ENCODE measurements at places on chromosomes 3 and 15.

GRCh38 chr15:60620708-60621107 lies 141.8 kb upstream of the ICE2 start:
- DNase-seq = no peak

DNA sequence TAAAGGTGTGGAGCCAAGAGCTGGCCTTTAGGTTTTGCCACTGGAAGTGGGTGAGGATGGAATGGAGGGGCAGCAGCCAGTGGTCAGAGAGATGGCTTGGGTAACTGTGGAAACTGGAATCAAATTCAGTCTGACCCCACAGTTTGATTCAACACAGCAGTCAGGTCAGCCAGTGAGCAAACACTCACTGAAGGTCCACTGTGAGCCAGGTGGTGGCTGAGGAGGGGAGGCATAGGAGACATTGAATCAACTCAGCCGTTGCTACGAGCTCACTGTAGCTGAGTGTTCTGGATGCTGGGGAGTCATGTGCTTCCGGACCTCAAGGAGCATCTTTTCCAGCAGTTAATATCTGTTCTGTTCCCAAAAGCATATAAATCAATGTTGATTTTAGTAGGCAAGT lies 37.5 kb downstream of the LPP start:
- DNase-seq = no peak

GRCh38 chr15:43930079-43930478 lies 103.3 kb downstream of the WDR76 start:
- no peak for DNase-seq

- DNase-seq = no peak
Measured at GRCh38 chr15:37877851-37878741, 56.3 kb upstream of the TMCO5A start.

- DNase-seq = no peak
Measured at GRCh38 chr15:31067890-31068603, 33.5 kb downstream of the TRPM1 start.

GRCh38 chr3:49017229-49017970 lies 980 bp downstream of the DALRD3 start:
- DNase-seq = no peak

- no peak for DNase-seq
Measured at GRCh38 chr3:161072211-161072621, 32.9 kb downstream of the B3GALNT1 start.

DNA sequence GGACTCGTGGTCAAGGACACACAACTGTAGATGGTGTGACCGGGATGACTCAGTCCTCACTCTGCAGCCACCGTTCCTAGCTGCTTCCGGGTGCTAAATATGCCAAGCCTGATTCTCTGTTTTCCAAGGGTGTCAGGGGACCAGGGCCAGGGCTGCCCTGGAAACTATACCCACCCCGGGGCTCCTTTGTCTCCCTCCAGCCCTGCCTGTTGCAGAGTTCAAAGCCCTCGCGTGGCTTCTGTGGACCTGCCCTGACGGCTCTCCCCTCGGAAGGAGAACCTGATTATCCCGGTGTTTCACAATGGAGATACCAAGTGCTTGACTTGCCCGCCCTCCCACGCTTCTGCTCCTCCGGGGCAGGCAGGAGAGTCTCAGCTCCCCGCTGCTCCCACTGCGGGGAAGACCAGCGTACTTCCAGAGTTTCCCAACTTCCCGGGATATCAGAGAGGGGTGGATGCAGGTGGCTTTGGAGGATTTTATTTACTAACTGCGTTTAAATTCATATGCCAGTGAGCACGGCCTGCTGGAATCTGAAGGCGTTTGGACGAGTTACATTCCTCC lies 125.0 kb downstream of the ASB7 start:
- DNase-seq = peak; percentile 35

- DNase-seq = no peak
Measured at GRCh38 chr3:158249183-158249582, 139.3 kb downstream of the RSRC1 start.

DNA sequence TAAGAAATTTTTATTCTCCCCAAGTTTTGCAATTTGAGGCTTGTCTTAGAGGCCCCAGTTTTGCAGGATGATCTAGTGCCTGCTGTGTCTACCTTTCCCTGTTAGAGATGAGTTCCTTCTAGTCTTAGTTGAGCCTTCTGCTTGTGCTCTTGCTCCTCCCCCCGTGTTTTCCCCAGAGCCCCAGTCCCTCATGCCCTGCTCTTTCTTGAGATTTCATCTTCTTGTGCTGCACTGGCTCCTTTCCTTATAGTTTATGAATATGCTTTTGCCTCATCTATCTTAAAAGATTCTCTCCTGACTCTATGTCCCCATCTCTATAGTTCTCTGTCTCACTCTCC lies 4.7 kb downstream of the GAP43 start:
- no peak for DNase-seq

GRCh38 chr3:51354172-51354571 lies 30.9 kb upstream of the MANF start:
- no peak for DNase-seq

DNA sequence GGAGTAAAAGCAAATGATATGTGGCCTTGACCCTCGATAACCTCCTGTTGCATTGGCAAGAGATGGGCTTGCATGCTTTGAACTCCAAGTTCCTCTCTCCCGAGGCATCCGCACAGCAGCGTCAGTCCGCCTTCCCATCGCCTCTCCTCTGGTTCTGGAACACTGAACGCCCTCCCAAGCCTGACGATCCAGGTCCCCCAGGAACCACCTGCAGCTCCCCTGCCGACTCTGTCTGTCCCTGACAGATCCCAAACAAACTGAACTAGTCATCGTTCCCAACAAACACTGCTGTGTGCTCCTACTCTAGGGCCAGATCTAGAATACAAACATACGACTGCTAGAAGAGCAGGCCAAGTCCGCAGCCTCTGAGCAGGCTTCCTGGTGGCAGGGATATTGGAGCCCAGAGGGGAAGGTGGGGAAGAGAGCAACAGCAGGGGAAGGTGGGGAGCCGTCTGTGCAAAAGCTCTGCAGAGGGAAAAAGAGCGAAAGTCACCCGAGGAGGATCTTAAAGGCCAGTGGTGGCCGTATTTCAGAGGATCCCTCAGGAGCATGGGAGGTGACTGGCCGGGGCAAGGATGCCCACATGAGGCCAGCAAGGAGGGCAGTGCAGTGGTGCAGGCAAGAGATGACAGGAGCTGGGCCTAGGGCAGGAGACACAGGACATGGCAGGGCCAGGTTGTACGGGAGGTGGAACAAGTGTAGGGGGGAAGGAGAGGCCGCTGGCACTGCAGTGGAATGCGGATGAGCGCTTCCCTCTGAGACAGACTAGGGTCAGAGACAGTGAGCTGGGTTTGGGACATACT lies 50.8 kb downstream of the PCSK6 start:
- no peak for DNase-seq

DNA sequence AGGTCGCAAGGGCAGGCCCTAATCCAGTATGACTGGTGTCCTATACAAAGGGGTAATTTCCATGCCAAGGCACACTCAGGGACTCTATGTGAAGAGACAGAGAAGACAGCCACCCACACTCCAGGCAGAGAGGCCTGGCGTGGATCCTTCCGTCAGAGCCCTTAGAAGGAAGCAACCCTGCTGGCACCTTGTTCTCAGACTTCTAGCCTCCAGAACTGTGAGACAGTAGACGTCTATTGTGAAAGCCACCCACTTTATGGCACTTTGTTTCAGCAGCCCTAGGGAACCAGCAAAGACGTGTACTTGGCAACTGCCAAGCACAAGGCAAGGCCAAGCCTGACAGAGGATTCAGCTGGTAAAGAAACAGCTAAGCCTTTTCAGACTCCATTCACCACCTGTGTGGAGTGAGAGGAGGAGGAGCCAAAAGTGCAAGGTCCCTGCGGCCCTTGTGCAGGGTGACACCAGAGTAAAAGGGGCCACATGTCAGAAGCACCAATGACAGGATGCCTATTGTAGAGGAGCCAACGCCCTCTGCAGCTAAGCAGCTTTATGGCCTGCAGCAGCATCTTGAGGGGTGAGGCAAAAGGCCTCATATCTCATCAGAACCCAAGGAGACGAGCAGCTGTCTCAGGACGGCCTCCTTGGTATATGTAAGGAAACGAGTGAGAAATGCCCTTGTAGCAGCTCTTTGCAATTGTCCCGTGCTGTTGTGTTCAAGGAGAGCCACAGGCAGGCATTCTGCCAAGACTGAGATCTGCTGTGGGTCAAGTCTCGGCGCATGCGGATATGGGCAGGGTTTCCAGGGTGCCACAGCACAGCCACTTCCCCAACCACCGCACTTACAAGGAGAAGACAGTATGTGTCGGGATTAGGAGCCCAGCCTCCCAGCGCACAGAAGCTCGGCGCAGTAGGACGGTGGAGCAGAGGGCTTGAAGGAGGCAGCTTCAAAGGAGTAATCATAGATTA lies 121.5 kb upstream of the LIPC start:
- no peak for DNase-seq

DNA sequence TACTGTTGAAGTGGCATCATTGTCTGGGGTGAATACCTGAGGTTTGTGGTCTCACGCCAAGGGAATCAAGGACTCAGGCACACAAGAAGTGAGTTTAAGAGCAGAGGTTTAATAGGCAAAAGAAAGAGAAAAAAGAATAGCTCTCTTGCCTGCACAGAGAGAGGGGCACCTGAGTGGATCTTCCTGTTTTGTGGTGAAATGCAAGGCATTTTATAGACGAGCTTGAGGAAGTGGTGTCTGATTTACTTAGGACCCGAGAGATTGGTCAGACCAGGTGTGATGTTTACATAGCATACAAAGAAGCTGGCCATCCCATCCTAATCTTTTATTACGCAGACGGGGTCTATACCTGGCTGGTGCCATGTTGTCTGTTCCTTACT lies 13.2 kb downstream of the CCR5 start:
- DNase-seq = no peak

DNA sequence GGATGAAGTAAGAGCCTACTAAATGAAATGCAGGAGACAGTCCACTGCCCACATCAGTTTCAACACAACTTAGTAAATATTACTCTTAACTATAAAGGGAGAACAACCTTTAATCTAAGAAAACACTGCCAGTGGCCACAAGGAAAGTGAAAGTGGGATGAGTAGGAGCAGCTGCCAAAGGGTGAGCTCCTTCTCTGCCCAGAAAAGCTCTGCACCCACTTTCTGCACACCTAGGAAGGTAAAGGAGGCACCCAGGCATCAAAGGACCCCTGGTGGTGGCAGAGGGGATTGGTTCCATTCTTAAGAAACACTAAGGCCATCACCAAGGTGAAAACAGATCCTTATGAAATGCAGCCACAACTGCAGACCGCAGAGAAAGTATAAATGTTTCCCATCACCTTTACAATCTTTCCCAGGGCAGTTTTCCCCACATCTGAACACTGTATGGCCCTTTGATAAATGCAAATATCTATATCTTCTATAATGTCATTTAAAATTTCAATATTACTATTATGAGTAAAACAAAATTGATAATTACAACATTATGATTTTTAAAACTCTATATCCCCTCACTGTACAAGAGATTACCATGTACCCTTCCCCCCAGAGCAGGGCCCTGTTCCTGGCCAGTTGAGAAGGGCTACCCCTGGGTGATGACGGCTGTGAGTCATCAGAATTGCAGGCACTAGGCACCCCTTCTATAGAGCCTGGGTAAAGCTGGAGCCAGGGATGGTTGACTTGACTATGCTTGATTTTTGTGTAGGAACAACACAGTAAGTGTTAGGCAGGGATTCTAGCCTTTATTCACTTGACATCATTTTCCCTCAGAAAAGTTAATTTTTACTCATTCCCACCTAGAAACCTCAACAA lies 92.0 kb downstream of the SNRK start:
- peak; percentile 12 for DNase-seq

GRCh38 chr3:40968666-40969065 lies 230.6 kb upstream of the CTNNB1 start:
- no peak for DNase-seq

DNA sequence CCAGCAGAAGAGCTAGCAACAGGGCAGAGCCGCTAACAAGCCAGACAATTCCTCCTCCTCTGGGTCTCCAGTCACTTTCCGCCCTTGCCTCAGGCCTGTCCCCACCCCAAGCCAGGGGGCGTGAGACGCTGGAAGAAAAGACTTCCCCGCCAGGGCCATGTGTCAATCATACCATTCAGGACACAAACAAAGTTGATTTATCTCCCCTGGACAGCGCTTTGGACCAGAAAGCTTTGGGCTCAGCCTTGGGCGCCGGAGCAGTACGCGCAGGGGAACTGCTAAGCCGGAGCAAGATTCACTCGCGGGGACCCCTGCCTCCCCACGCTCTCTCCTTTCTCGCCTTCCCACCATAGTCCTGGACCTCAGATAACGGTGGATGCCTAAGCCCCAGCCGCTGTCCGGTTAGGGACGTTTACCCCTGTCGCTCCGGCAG lies 479 bp downstream of the LRRC2 start:
- DNase-seq = no peak

GRCh38 chr3:181698263-181698954 lies 13.3 kb upstream of the SOX2 start:
- no peak for DNase-seq

DNA sequence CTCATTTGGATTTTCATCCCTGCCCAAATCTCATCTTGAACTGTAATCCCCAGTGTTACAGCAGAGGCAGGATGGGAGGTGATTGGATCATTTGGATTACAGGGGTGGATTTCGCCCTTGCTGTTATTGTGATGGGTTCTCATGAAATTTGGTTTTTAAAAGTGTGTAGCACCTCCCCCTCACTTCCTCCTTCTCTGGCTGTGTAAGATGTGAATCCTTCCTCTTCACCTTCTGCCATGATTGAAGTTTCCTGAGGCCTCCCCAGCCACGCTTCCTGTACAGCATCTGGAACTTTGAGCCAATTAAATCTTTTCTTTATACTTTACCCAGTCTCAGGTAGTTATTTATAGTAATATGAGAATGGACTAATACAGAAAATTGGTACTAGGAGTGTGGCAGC lies 316.8 kb downstream of the PLCL2 start:
- no peak for DNase-seq

DNA sequence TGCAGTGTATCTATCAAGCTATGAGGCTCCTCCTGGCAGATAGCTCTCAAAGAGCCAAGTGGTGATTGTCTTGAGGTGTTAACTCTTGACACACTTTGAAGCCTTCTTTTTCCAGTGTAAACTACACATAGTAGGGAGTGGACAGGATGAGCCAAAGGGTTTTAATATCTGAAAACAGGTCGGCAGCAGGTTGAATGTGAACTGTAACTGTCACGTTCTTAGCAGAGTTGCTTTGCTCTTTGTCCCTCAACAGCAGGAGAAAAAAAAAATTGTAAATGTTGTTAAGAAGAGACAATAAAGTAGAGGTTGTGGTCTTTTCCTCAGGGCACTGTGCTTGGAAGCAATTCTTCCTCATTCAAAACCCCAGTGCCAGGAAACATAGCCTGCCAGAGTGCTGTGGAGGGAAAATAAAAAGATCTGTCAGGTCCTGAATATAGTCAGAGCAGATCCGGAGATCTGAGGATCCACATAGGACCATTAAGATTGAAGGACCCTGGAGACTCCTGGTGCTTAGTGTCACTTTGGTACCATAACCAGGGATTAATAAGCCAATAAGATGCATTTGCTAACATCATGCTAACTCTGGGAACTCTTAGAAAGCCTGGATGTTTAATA lies 229.7 kb downstream of the NAALADL2 start:
- DNase-seq = no peak
